ENCODE measurements at places on chromosomes 11 and 22. TPM values are rescaled to one million over a fixed set of nuclear protein-coding genes. Genes with fewer than 3 reads are reported as not detected.

Gene POLR3H
- 43.7 TPM for total RNA-seq

Gene TIGD3
- total RNA-seq, result 0.96 TPM

DNA sequence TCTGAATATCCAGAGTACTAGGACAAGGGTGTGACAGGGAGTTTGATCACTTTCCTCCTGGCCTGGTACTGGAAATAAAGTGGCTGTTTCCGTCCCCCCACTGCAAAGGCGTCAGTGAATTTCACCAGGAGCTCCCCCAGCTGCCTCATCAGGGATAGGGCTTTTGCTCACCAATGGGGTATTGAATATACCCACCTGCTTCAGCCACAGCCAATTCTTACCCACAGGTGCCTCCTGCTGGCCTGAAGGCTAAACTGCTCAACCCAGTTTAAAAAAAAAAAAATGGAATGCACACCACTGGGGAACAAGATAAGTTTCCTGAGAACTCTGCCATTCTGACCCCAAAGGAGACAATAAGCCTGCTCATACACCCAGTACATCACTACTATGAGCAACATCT is 65.3 kb upstream of the MS4A8 start:
- H3K4me1 ChIP-seq, result no peaks in the 10 kb centered on the region
- peaks cover 5% of the 10 kb centered on the region for H3K27me3 ChIP-seq
- H3K4me3 ChIP-seq, result no peak overlapping the region
- H3K27ac ChIP-seq, result no peak overlapping the region
- DNase-seq, result no peak

Gene MS4A13
- total RNA-seq, result not detected

- H3K4me3 ChIP-seq, result no peak overlapping the region
- H3K27ac ChIP-seq, result no peak overlapping the region
- no peak for DNase-seq
- H3K27me3 ChIP-seq, result no peaks in the 10 kb centered on the region
- H3K4me1 ChIP-seq, result no peaks in the 10 kb centered on the region
- no peaks in the 10 kb centered on the region for H3K36me3 ChIP-seq
Measured at GRCh38 chr11:116130122-116130521, 625.9 kb upstream of the CADM1 start.

DNA sequence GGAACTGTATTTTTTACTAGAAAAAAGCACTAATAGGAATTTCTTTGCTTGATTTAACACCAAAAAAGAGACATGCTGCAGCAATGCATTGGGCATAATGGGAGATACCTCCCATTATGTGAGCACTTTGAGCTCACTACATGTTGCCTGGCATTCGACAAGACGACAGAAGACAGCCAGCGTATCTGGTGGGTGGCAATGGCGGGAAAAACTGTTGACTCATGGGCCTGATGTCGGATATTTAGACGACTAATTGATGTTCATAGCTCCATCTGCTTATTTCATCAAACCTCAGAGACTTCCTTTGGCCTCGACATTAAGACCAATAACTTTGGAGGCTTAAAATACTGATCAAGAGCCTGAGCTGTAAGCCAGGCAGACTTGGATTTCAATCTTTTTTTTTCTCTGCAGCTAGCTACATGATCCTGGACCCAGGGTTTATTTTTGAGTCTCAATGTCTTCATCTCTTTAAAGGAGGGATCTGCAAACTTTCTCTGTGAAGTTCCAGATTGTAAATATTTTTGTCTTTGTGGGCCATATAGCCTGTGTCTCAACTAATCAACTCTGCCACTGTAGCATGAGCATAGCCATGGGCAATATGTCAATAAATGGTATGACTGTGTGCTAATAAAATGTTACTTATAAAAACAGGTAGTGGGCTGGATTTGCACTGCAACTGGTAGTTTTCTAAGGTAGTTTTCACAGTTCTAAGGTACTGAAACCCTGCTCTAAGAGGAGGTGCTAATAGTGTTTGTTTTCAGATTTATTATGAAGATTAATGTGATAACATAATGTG is 375.1 kb downstream of the METTL15 start:
- no peak for DNase-seq
- H3K27ac ChIP-seq, result no peak overlapping the region
- no peaks in the 10 kb centered on the region for H3K36me3 ChIP-seq
- no peaks in the 10 kb centered on the region for H3K4me1 ChIP-seq
- no peak overlapping the region for H3K4me3 ChIP-seq

- H3K36me3 ChIP-seq, result peaks cover 8% of the 10 kb centered on the region
- peak; percentile 91 for DNase-seq
- H3K4me3 ChIP-seq, result peak within 1 kb of the TSS; percentile 85
Measured at GRCh38 chr11:88337181-88337986, at the start of gene CTSC. Gene CTSC (minus strand): TSS chr11:88337736. CDS start chr11:88337672, 64 bp downstream.

Gene FGF4
- not detected for total RNA-seq

Gene TRIM48
- not detected for total RNA-seq

DNA sequence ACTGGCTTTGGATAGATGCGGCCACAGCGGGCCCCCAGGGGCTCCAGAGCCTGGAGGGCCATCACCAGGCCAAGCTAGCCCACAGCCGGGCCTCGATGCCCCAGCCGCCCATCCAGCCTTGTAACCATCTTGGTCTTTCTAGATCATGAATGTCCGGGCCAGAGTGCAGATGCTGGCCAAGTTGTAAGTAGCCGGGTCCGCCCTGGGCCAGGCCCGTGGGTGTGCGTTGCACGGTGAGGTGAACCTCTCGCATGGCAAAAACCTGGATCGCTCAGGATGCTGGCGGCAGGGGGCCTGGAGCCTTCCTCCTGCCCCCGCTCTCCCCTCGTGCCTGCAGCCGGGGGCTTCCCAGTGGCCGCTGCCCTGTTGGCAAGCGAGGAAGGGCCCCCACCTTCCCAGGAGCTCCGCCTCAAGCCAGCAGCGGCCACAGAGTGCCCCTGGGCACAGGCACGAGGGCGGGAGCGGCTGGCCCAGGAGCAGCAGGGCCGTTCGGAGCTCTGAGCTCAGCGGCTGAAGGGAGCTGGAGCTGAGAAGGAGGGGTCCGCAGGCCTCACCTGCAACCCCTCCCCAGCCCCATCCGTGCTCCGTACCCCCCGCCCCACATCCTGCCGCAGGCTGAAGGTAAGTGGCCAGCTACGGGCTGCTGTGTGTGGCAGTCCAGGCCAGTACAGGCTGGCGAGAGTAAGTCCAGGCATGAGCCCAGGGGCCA is 10.9 kb upstream of the MRPL23 start:
- H3K27me3 ChIP-seq, result no peaks in the 10 kb centered on the region
- no peak overlapping the region for H3K27ac ChIP-seq
- H3K36me3 ChIP-seq, result no peaks in the 10 kb centered on the region
- H3K4me1 ChIP-seq, result no peaks in the 10 kb centered on the region
- no peak overlapping the region for H3K4me3 ChIP-seq

Gene IGSF9B
- 38.6 TPM for total RNA-seq

Gene RPUSD4
- total RNA-seq, result 41.2 TPM

Gene AP5B1
- 25.6 TPM for total RNA-seq

Gene RAC2
- total RNA-seq, result 318 TPM

Gene SAA4
- not detected for total RNA-seq

DNA sequence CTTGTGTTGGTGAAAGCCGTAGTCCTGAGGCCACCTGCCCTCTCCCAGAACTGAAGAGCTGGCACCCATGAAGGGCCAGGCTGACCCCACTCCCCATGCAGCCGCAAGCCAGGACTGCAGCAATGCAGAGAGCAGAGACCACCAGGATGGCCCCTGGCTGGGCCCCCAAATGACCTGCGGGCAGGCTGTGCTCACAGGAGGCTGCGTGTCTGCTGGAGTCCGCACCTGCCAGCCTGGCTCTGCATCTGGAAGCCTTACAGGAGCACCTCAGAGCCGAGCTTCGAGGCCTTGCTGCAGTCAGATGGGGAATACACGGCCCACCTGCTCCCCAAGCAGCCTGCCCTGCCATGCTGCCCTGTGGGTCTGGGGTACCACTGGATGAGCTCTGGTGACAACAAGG is 1336.8 kb downstream of the TBC1D22A start:
- H3K4me3 ChIP-seq, result no peak overlapping the region
- no peaks in the 10 kb centered on the region for H3K27me3 ChIP-seq
- peaks cover 26% of the 10 kb centered on the region for H3K4me1 ChIP-seq
- no peak for DNase-seq
- no peak overlapping the region for H3K27ac ChIP-seq
- H3K36me3 ChIP-seq, result no peaks in the 10 kb centered on the region

DNA sequence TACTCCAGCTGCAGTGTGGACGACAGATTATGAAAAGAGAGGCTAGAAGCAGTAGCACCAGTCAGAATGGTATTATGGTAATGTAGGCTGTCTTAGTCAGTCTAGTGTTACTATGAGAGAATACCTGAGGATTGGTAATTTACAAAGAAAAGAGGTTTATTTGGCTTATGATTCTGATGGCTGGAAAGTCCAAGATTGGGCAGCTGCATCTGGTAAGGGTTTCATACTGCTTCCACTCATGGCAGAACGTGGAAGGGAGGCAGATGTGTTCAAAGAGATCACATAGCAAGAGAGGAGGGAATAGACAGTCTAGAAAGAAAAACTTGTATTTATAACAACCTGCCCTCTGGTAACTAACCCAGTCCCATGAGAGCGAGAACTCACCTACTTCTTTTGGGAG is 77.3 kb upstream of the NAV2 start:
- H3K27ac ChIP-seq, result no peak overlapping the region
- H3K4me3 ChIP-seq, result no peak overlapping the region
- H3K27me3 ChIP-seq, result no peaks in the 10 kb centered on the region
- no peaks in the 10 kb centered on the region for H3K36me3 ChIP-seq
- no peak for DNase-seq
- H3K4me1 ChIP-seq, result no peaks in the 10 kb centered on the region

DNA sequence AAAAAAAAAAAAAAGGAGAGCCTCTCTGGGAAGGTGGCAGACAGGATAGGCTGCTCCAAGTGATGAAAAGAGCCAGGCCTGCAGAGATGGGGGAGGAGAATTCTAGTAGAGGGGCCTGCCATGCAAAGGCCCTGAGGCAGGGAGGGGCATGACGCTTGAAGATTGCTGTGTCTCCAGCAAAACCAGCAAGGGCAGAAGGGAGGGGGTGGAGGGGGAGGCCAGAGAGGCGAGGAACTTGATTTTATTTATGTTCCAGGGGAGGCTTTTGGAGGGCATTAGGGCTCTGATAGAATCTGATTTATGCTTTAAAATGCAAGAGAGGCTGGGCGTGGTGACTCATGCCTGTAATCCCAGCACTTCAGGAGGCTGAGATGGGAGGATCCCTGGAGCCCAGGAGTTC is 16.7 kb upstream of the PACSIN2 start:
- H3K4me1 ChIP-seq, result no peaks in the 10 kb centered on the region
- H3K27ac ChIP-seq, result no peak overlapping the region
- DNase-seq, result no peak
- H3K36me3 ChIP-seq, result no peaks in the 10 kb centered on the region
- no peak overlapping the region for H3K4me3 ChIP-seq
- H3K27me3 ChIP-seq, result no peaks in the 10 kb centered on the region

GRCh38 chr11:108670451-108670850 is 5.6 kb downstream of the DDX10 start:
- H3K4me3 ChIP-seq, result no peak overlapping the region
- peaks cover 4% of the 10 kb centered on the region for H3K36me3 ChIP-seq
- DNase-seq, result no peak

- no peak overlapping the region for H3K27ac ChIP-seq
- no peaks in the 10 kb centered on the region for H3K27me3 ChIP-seq
- no peak for DNase-seq
- H3K36me3 ChIP-seq, result no peaks in the 10 kb centered on the region
- no peak overlapping the region for H3K4me3 ChIP-seq
- H3K4me1 ChIP-seq, result no peaks in the 10 kb centered on the region
Measured at GRCh38 chr11:119592642-119593041, 136.4 kb downstream of the NECTIN1 start.

Gene ABCG4
- total RNA-seq, result not detected

Gene P2RX6
- 1.1 TPM for total RNA-seq

DNA sequence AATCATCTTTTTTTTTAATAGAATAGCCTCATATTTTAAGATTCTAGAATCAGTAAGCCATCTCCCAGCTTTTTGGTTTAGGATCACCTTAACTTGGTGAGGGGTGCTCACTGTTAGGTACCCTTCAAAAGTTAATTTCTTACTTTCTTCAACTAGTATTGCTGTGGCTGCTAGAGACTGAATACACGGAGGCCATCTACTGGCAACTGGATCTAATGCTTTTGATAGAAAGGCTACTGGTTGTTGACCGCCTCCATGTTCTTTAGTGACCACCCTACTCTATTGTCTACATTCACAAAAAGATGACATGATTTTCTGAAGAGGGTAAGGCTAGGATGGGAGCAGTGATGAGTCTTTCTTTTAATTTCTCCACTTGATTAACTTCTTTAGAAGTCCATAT is 16.7 kb upstream of the ALDH3B2 start:
- H3K4me1 ChIP-seq, result no peaks in the 10 kb centered on the region
- no peaks in the 10 kb centered on the region for H3K27me3 ChIP-seq
- H3K27ac ChIP-seq, result no peak overlapping the region
- H3K4me3 ChIP-seq, result no peak overlapping the region
- H3K36me3 ChIP-seq, result no peaks in the 10 kb centered on the region
- no peak for DNase-seq

- H3K27me3 ChIP-seq, result no peaks in the 10 kb centered on the region
- no peak for DNase-seq
- H3K4me1 ChIP-seq, result no peaks in the 10 kb centered on the region
- no peak overlapping the region for H3K27ac ChIP-seq
- no peaks in the 10 kb centered on the region for H3K36me3 ChIP-seq
- no peak overlapping the region for H3K4me3 ChIP-seq
Measured at GRCh38 chr11:23480736-23481135, 620.5 kb upstream of the CCDC179 start.

Gene KCNJ1
- total RNA-seq, result not detected

GRCh38 chr22:31790240-31790639 is 36.4 kb downstream of the DEPDC5 start:
- peaks cover 10% of the 10 kb centered on the region for H3K36me3 ChIP-seq
- H3K27me3 ChIP-seq, result no peaks in the 10 kb centered on the region
- H3K4me3 ChIP-seq, result no peak overlapping the region
- no peaks in the 10 kb centered on the region for H3K4me1 ChIP-seq

GRCh38 chr11:47398011-47398410 is 10.4 kb upstream of the SLC39A13 start:
- H3K36me3 ChIP-seq, result no peaks in the 10 kb centered on the region
- H3K27me3 ChIP-seq, result no peaks in the 10 kb centered on the region
- H3K4me3 ChIP-seq, result no peak overlapping the region
- peaks cover 51% of the 10 kb centered on the region for H3K4me1 ChIP-seq
- H3K27ac ChIP-seq, result no peak overlapping the region
- DNase-seq, result no peak

- peak overlapping the region; percentile 75 for H3K4me3 ChIP-seq
- no peaks in the 10 kb centered on the region for H3K36me3 ChIP-seq
- H3K27ac ChIP-seq, result no peak overlapping the region
Measured at GRCh38 chr22:49724893-49725489, 102.7 kb downstream of the BRD1 start.

GRCh38 chr11:99117603-99118002 is 96.9 kb downstream of the CNTN5 start:
- no peak overlapping the region for H3K27ac ChIP-seq
- H3K36me3 ChIP-seq, result no peaks in the 10 kb centered on the region
- H3K4me1 ChIP-seq, result no peaks in the 10 kb centered on the region
- H3K4me3 ChIP-seq, result no peak overlapping the region
- no peaks in the 10 kb centered on the region for H3K27me3 ChIP-seq

Gene BLID
- total RNA-seq, result not detected

DNA sequence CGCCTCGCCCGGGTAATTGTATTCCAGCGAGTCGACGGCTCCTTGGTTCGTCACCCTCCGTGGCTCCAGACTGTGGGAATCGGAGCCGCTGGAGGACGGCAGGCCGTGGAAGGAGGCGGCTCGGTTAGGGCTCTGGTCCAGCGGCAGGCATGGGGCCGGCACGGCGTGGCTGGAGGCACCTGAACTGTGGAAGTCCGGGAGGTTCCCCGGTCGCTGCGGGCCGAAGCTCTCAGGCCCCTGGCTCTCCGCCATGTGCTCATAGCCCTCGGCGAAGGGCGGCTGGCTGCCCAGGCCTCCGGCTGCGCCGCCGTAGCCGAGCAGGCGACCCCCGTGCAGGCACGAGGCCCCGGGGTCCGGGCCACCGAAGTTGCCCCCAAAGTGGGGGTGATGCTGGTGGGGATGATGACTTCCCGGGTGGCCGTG is 1.7 kb downstream of the MN1 start:
- no peaks in the 10 kb centered on the region for H3K27me3 ChIP-seq
- H3K4me3 ChIP-seq, result no peak overlapping the region
- no peak for DNase-seq
- no peak overlapping the region for H3K27ac ChIP-seq
- H3K4me1 ChIP-seq, result peaks cover 20% of the 10 kb centered on the region

Data from CD4-positive, alpha-beta memory T cell (primary cell).